ENCODE measurements at places on chromosomes 7 and 10.

DNA sequence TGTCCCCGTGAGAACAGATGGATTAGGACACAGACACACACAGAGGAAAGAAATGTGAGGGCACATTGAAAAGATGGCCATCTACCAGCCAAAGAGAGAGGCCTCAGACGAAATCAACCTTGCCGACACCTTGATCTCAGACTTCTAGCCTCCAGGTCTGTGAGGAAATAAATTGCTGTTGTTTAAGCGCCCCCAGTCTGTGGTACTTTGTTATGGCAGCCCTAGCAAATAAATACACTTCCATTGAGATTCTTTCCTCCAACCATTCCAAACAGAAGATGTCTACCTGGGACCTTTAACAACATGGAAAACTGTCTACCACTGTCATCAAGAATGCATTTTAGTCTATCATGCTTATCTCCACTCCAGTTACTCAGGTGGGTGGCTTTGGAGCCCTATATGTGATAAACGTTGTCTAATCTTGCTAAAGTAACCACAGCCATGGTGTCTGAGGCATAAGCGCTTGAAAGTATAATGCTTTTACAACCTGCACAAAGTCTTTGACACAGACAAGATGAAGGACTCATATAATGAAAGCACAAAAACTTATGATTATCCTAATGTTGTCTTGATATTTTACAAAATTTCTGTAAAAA is 244.3 kb downstream of the MTERF1 start:
- no peak for DNase-seq

GRCh38 chr10:22417736-22418268 is 72.5 kb downstream of the SPAG6 start:
- no peak for DNase-seq

GRCh38 chr7:120293027-120293426 is 20.1 kb downstream of the KCND2 start:
- no peak for DNase-seq

- no peak for DNase-seq
Measured at GRCh38 chr10:124619802-124620490, 124.2 kb downstream of the FAM53B start.

DNA sequence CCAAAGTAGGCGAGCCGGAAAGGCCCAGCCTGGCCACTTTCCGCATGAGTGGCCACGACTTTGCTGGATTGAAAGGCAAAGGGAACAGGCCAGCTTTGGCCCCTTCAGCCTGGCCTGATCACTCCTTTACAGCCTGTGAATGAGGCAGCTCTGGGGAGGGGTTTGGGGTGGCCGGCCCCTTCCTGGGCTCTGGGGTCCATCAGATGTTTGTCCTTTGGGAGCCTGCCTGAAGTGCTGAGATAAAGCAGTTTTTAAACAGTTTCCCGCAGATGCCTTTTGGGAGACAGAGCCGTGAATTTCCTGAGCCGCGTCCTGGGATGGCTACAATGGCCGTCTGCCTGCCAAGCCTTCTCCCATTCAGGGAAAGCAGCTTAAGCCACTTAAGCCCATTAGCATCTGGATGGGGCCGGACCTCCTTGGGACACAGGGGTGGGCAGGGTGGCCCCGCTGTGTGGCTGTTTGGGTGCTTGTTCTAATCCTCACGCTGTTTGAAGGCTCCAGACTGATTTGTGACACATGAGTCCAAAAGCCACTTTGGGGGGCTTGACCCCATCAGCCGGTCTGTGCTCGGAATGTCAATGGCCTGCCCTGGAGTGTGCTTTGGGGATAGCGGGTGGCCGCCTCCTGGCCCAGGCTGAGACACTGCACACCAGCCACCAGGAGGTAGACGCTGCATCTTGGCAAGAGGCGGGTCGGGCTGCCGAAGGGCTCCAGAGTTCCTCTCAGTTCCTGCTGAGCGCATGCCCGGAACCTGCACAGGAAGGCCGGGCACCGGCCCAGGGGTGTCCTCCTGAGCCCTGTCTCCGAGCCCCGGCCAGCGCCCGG is 38.9 kb downstream of the NKX6-2 start:
- no peak for DNase-seq

- DNase-seq, result no peak
Measured at GRCh38 chr10:128008521-128009250, 101.8 kb downstream of the PTPRE start.

- no peak for DNase-seq
Measured at GRCh38 chr10:120503689-120504088, 46.7 kb downstream of the PLPP4 start.
